Hippocampal formation (tissue), 2 donors: ENCODE measurements at places on chromosomes 7 and 10.

DNA sequence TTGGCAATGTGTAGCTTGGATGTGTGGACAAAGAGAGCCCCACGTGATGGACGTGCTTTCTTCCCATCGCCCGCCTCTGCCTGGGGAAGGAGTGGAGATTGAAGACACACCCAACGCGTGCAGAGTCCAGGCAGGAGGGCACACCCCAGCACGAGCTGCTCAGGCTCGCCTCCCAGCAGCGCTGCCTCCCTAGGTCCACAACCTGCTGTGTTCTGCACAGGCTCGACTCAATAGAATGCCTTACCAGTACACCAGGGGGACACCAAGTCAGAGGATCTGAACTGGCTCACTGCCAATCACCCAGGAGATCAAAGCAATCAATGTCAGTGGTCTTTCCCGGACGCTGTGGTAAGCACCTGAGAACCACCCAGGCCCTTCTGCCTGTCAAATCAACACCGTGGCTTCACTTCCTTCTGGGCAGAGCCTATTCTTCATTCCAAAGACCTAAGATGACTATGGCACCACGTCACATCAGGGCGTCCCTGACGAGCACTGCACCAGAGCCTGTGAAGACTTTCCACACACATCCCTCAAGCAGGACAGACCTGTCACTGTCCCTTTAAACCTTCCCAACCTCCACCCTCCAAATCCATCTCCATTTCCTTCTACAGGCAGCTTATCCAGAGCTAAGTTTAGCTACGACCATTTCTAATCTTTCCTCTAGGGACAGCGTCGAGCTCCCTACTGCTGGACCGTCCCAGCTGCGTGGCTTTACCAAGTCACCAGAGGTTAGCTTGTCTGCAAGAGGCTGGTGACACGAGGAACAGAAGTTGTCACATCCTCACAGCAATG is 72.3 kb downstream of the AMZ1 start:
- DNase-seq: no peak

GRCh38 chr7:1794888-1795542 is 124.9 kb downstream of the ELFN1 start:
- no peak for DNase-seq

DNA sequence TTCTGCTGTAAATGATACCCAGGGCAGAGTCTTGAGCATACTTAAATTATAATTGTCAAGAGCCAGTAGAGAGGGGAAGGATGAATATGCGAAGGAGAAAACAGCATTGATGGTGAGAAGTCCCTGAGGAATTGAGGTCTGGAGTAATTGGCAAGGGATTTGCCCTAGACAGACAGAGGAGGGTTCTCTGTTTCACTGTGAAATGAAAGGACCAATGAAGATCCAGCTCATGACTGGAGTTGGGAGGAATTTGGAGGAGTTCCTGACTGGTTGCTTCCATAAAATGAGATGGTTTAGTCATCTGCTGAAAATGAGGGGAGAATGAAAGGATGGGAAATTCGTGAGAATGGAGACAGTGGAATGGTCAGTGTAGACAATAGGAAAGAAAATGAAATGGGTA is 6.8 kb downstream of the PRPF18 start:
- no peak for DNase-seq

- DNase-seq: no peak
Observed at GRCh38 chr7:5629941-5630340, 151.5 kb downstream of the RNF216 start.

GRCh38 chr10:62744136-62744535 is 60.4 kb upstream of the ADO start:
- DNase-seq: no peak

DNA sequence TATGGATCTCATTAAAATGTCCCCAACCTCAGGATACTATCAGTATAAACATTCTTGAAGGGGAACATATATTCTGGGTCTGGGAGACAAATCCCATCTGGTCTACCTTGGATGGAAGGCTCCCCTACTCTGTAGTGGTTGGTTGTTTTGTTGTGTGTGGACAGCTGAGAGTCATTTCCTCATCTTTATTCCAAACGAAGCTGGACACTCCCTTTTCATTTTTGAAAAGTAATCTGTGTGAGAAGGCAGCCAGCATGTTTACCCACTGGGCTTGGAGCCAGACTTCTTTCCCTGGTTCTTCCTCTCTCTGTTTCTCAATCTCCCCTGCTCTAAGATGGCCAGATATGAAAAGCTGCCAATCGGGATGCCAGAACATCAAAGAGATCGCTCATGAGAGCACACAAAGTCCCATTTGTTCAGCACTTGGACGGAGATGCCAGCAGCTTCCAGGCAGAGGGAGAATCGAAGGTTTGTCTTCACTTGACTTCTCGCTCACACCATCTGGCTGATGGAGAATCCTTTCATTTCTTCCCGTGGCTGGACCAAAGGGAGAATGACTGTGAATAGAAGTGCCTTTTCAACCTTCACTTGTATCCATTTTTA is 108.1 kb upstream of the AGR3 start:
- DNase-seq: peak; percentile 88

- no peak for DNase-seq
Observed at GRCh38 chr10:6957851-6958250, 377.8 kb upstream of the PRKCQ start.

DNA sequence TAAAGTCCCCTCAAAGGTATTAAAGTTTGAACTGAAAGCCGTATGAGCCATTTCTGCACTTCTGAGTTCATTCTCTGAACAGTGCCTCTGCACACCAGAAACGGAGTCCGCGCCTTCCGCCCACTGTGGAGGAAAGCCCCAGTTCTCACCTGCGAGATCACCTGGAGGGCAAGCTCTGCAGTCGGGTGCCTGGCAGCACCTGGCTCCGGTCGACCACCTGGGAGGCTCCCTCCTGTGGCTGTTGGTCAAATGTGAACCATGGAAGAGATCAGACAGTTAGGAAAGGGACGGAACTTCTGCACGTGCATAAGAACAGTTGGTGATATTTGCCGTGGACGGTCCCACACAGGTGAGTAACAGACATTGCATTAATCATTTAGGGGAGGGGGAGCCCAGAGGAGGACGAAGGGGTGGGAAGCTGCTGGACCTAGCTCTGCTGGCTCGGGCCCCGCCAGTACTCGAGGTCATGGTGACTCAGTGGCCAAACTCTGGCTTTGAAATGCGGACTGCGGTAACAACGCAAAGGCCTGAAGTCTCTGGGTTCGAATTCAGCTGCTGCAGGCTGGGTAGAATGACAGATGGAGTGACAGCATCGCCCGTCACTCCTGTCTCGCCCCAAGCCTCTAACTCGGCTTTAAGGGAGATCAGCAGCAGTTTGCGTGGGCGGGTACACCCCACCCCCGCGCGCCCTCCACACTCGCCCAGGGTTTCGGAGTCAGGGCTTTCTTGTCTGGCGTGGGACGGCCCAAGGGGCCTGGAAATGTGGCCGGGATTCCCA is 1.7 kb upstream of the DPYSL4 start:
- DNase-seq: no peak

DNA sequence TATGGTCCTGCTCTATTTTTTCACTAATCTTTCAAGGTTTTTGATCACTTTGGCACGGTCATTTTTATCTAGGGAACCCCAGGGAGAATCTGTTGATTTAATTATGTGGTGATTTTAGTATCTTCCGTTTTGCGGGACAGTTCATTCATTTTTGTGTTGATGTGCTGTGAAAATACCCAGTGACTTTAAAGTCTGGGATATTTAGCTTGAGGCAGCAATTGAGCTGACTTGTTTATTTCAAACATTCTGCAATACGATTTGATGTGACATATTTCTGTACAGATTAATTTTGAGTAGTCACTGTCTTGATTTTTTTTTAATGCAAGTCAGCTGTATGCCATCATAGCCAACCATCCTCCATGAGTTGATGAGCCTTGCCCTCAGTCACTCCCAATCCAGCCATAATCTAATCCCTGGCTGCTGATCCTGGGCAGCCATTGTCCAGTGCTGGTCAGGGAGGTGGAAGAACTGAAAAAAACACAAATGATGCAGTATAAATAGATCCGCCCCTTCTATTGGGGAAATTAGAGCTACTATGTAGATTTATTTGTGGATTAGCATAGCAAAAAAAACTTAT is 183.4 kb downstream of the CCSER2 start:
- no peak for DNase-seq

DNA sequence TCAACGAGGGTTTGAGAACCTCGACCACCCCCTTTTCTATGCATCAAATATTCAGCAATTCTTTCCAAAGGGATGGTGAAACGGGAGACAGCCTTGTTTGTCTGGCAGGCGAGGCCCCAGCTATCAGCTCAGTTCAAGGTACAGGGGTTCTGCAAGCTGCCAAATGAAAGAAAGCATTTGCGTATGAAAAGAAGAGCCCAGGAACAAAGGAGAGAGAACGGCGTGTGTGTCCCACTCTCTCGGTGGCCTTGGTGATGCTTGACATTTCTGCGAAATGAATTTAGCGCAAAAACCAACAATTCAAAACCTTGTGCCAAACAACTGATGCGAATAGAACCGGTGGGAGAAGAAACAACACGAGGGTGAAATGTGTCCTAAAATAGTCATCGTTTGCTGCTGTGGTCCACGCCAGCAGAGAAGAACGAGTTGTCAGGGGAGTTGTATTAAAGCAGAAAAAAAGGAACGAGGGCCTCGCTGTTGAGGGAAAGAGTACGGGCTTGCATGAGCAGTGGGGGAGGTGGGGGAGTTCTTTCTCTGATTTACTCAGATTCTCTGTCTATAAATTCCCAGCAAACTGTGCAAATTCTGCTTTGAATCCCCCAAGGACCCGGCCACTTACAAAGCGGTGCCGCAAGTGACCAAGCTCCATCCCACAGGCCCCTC is 97.7 kb downstream of the TMEM130 start:
- no peak for DNase-seq

GRCh38 chr7:158024351-158024715 is 563.3 kb downstream of the PTPRN2 start:
- DNase-seq: no peak

- no peak for DNase-seq
Observed at GRCh38 chr10:93630625-93631557, 18.6 kb downstream of the PDE6C start.

- no peak for DNase-seq
Observed at GRCh38 chr7:157699357-157700013, 362.7 kb downstream of the DNAJB6 start.

- DNase-seq: no peak
Observed at GRCh38 chr10:87746911-87747310, 71.1 kb downstream of the ATAD1 start.

DNA sequence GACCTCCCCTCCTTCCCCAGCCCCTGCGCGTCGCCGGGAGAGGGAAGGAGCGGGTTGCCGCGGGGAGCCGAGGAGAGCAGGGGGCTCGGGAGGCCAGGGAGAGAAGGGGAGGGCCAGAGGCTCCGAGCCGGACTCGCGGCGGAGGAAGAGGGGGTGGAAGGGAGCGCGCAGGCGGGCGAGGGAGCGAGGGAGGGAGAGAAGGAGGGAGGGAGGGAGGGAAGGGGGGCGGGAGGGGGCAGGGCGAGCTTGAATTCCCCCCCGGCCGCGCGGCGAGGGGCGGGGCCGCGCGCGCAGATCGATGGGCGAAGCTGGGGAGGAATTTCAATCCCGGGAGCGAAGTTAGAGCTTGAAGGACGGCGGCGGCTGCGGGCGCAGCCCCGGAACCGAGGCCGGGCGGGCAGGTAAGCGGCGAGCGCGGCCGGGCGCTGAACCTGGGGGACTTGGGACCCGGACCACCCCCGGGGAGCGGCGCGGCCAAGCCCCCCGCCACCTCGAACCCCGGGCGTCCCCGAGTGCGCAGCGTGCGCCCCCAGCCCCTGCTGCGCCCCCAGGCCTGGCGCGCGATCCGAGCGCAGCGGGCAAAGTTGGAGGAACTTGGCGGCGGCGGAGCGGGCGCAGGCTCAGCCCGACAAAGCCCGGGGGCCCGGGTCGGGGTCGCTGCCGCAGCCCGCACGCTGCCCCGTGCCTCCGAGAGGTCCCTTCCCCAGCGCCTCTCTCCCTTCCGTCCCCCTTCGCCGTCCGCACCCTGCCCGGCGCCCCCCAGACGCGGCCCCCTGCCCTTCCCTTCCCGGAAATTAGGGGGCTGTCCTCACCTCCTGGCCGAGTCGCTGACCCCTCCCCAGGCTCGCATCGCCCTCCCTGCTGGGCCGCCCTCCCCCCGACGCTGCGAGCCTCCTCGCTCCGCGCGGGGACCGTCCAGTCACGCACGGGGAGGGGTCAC is at the start of gene ELFN1:
Gene ELFN1, plus strand, starts transcription at position 324 of the 940 bp plus-strand sequence. CDS start 74,320 bp downstream, outside the sequence.
- no peak for DNase-seq

DNA sequence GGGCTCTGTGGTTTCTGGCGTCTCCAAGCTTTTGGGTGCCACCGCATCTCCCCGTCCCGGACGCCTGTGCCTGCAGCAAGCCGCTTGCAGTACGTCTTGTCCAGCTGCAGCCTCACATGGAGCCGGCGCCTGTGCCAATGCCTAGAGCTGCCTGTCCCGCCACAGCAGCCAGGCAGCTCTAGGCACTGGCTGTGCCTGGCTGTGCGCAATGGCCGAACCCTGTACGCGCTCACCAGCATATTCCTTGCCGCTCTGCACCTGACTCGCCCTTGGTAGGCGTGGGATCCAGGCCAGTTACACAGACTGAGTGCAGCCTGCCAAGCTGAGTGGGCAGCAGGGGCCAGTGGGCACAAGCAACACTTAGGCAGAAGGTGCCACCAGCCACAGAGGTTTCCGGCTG is 381.2 kb upstream of the SORCS1 start:
- no peak for DNase-seq

DNA sequence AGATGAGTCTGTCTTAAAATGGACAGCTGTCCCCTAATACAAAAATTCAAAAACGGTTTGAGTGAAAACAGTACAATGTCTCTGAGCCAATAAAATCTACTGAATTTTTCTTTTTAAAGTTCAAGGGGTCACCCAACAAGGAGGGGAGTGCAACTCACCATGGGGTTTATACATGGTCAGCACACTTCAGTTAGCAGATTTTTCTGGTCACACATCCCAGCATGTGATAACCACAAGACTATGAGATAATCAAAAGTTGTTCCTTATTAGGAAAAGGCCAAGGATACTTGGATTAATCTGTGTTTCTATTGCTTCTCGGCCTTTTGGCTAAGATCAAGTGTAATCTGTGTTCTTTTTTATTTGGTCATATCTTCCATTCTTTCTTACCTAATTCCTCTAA is 31.6 kb downstream of the ABCB5 start:
- no peak for DNase-seq

GRCh38 chr7:103120362-103120761 is 28.5 kb downstream of the NAPEPLD start:
- DNase-seq: no peak

- DNase-seq: no peak
Observed at GRCh38 chr7:5296015-5296610, 13.4 kb downstream of the SLC29A4 start.

- no peak for DNase-seq
Observed at GRCh38 chr10:63103971-63104409, 29.1 kb upstream of the NRBF2 start.

GRCh38 chr7:157477550-157478212 is 140.9 kb downstream of the DNAJB6 start:
- no peak for DNase-seq

- no peak for DNase-seq
Observed at GRCh38 chr7:22195397-22196172, 161.4 kb downstream of the RAPGEF5 start.
